ENCODE measurements at places on chromosomes 13 and 19. TPM values are rescaled to one million over a fixed set of nuclear protein-coding genes. Genes with fewer than 3 reads are reported as not detected.

DACH1 gene
- total RNA-seq, result 24.6 TPM

DNA sequence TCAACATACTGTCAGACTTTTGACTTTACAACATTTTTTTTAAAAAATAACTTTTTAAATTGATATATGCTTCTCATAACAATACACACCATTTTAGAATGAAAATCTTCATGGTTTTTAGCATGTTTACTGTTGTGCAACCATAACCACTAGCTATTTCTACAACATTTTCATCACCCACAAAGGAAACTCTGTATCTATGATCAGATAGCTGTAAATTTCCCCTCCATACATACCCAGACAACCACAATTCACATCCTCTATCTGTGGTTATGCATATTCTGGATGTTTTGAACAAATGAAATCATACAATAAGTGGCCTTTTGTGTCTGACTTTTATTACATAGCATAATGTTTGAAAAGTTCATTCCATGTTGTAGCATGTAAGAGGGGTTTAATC lies 1666.0 kb downstream of the EFNB2 start:
- no peaks in the 10 kb centered on the region for H3K27me3 ChIP-seq
- no peak overlapping the region for H3K27ac ChIP-seq
- DNase-seq, result no peak
- H3K4me3 ChIP-seq, result no peak overlapping the region
- no peaks in the 10 kb centered on the region for H3K4me1 ChIP-seq

IGFL3 gene
- not detected for total RNA-seq

GRCh38 chr13:31011193-31011860 lies 78.9 kb downstream of the TEX26 start:
- H3K4me1 ChIP-seq, result peaks cover 19% of the 10 kb centered on the region
- H3K27ac ChIP-seq, result no peak overlapping the region
- no peak for DNase-seq
- no peaks in the 10 kb centered on the region for H3K27me3 ChIP-seq
- H3K4me3 ChIP-seq, result no peak overlapping the region
- H3K36me3 ChIP-seq, result no peaks in the 10 kb centered on the region

ICAM1 gene
- total RNA-seq, result 0.14 TPM

GRCh38 chr13:113661509-113661908 lies 3.5 kb upstream of the ATP4B start:
- H3K36me3 ChIP-seq, result no peaks in the 10 kb centered on the region
- H3K27ac ChIP-seq, result no peak overlapping the region
- H3K27me3 ChIP-seq, result peaks cover 21% of the 10 kb centered on the region
- H3K4me1 ChIP-seq, result peaks cover under 1% of the 10 kb centered on the region

TTYH1 gene
- total RNA-seq, result 180 TPM

- peaks cover 4% of the 10 kb centered on the region for H3K4me1 ChIP-seq
- no peaks in the 10 kb centered on the region for H3K36me3 ChIP-seq
- no peak overlapping the region for H3K27ac ChIP-seq
- DNase-seq, result no peak
- H3K4me3 ChIP-seq, result peak overlapping the region; percentile 41
These were observed 900 bp downstream of the MCEMP1 start for GRCh38 chr19:7677669-7678311.

DNA sequence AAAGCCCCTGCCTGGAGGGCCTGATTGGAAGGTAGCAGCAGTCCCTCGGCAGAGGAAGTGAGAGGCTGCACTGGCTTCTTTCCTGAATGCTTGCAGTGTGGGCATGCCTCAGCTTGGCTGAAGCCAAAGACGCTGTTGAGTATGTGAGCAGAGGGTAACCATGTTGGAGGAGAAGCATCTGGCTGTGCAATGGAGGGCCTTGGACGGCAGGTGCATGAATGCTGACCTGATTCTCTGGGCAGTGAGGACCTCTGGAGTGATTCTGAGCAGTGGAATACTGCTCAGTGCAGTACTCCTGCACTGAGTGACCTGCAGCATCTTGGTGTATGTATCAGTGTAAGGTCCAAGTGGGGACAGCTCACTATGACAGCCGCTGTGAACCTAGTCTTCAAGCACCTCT lies 46.9 kb downstream of the SOX1 start:
- H3K4me1 ChIP-seq, result peaks cover 36% of the 10 kb centered on the region
- H3K27ac ChIP-seq, result no peak overlapping the region
- no peaks in the 10 kb centered on the region for H3K27me3 ChIP-seq

DNA sequence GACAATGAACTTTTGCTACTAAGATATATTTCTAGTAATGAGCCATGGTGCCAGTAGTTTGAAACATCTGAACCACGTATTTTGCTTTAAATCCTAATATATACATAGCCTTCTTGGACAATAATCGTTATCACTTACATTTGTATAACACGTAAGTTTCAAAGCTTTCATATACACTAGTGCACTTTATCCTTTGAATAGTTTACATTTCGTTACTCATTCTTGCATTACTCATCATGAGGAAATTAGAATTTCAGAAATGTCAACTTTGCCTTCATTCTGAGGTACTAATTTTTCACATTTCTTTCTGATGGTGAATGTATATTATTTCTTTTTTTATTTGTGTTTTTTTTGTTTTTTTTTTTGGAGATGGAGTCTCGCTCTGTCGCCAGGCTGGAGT lies 5.8 kb downstream of the KBTBD7 start:
- peaks cover 14% of the 10 kb centered on the region for H3K4me1 ChIP-seq
- H3K27ac ChIP-seq, result no peak overlapping the region
- no peak for DNase-seq

PSG7 gene
- total RNA-seq, result not detected

- no peaks in the 10 kb centered on the region for H3K36me3 ChIP-seq
- H3K27ac ChIP-seq, result no peak overlapping the region
- H3K27me3 ChIP-seq, result no peaks in the 10 kb centered on the region
- no peak overlapping the region for H3K4me3 ChIP-seq
These were observed 1308.2 kb downstream of the PCDH9 start for GRCh38 chr13:65921933-65922332.

GRCh38 chr19:16355293-16356043 lies 30.8 kb downstream of the KLF2 start:
- no peak for DNase-seq
- peaks cover 8% of the 10 kb centered on the region for H3K4me1 ChIP-seq
- H3K27ac ChIP-seq, result no peak overlapping the region
- H3K4me3 ChIP-seq, result no peak overlapping the region
- peaks cover 2% of the 10 kb centered on the region for H3K36me3 ChIP-seq

CDX2 gene
- total RNA-seq, result 2.4 TPM

- no peak for DNase-seq
- no peak overlapping the region for H3K4me3 ChIP-seq
- H3K4me1 ChIP-seq, result no peaks in the 10 kb centered on the region
- H3K36me3 ChIP-seq, result no peaks in the 10 kb centered on the region
These were observed 48.5 kb downstream of the TDRD12 start for GRCh38 chr19:32767951-32768679.

- no peak overlapping the region for H3K4me3 ChIP-seq
- no peaks in the 10 kb centered on the region for H3K36me3 ChIP-seq
- H3K27ac ChIP-seq, result no peak overlapping the region
- no peaks in the 10 kb centered on the region for H3K27me3 ChIP-seq
- H3K4me1 ChIP-seq, result no peaks in the 10 kb centered on the region
- DNase-seq, result no peak
These were observed 63.5 kb downstream of the C13orf42 start for GRCh38 chr13:51047434-51048165.

DNA sequence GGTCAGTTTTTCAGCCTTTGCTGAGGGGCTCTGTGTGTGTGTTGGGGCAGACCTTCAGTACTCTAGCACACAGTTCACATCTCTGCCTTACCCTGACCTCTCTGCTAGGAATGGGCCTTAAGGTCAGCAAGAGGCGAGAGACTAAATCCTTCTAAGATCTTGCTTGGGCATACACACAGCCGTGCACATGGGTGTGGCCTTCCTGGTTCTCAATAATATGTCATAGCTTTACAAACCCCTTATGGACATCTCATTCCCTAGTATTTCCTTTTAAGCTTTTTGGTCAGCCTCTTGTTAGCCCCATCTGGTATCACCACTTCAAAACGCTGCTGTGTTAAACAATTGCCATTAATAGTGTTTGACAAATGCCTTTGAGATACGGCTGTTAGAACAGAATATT lies 69.4 kb upstream of the SPATA13 start:
- no peak overlapping the region for H3K27ac ChIP-seq
- H3K36me3 ChIP-seq, result peaks cover 5% of the 10 kb centered on the region
- peaks cover 79% of the 10 kb centered on the region for H3K4me1 ChIP-seq
- no peak overlapping the region for H3K4me3 ChIP-seq
- no peaks in the 10 kb centered on the region for H3K27me3 ChIP-seq

DNA sequence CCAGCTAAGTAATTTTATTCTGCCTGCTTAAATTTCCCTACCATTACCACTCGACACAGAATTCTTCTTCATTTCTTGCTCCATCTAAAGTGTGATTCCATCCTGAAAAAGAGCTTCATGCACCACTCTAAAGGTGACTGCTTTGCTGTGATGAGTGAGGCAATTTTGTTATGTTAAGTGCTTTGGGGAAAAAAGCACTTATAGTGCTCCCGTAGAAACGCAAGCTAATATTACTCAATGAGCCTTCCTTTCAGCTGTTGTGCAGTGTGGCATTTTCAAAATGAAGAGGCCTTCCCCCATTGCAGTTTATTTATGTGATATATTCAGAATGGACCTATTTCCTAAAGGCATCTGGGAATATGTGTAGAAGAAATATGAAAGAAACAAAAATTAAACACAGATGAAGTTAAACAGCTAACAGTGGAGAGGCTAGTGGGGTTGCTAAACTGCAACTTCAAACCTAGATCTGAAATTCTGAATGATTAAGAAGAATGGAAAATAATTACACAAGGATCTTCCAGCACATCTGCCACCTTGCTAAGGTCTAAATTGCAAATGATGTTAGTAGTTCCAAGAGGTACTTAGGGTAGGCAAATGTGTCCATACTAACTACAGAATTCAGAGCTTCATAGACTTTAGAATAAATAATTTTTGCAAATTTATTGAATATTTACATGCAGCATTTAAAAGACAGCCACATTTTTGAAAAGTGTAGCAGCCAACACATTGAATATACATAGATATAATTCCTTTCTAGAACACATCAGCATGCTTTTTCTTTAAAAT lies 211.7 kb downstream of the DCT start:
- DNase-seq, result no peak
- H3K36me3 ChIP-seq, result peaks cover 2% of the 10 kb centered on the region
- no peaks in the 10 kb centered on the region for H3K27me3 ChIP-seq
- H3K27ac ChIP-seq, result no peak overlapping the region
- H3K4me1 ChIP-seq, result no peaks in the 10 kb centered on the region

SAFB2 gene
- 103 TPM for total RNA-seq

ZNF525 gene
- 6.9 TPM for total RNA-seq

DNA sequence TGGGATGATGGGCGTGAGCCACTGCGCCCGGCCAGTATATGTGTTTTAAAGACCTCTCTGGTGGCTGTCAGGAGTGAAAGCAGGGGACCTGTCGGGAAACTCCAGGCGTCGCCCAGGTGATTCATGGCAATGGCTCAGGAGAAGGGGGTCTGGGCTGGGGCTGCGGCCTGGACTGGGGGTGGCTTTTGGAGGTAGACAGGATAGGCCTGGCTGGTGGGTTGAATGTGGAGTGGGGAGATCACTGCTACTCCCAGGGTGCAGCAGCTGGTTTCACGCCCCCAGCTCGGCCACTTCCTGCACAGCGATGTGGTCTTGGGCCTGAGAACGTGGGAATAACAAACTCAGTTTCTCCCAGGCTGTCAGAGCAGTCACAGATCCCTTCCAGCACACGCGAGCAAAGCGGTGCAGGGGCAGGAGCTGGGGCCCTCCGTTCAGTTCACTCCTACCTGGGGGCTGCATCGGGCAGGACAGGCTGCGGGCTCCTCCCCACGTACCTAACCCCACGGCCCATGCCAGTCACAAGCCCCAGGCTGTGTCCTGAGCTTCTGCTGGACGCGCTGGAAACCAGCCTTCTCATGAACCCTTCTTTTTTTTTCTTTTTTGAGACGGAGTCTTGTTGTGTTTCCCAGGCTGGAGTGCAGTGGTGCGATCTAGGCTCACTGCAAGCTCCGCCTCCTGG lies 18.9 kb downstream of the KDM4B start:
- no peak for DNase-seq
- peaks cover 46% of the 10 kb centered on the region for H3K4me1 ChIP-seq
- H3K27me3 ChIP-seq, result no peaks in the 10 kb centered on the region
- H3K36me3 ChIP-seq, result peaks cover 3% of the 10 kb centered on the region

DNA sequence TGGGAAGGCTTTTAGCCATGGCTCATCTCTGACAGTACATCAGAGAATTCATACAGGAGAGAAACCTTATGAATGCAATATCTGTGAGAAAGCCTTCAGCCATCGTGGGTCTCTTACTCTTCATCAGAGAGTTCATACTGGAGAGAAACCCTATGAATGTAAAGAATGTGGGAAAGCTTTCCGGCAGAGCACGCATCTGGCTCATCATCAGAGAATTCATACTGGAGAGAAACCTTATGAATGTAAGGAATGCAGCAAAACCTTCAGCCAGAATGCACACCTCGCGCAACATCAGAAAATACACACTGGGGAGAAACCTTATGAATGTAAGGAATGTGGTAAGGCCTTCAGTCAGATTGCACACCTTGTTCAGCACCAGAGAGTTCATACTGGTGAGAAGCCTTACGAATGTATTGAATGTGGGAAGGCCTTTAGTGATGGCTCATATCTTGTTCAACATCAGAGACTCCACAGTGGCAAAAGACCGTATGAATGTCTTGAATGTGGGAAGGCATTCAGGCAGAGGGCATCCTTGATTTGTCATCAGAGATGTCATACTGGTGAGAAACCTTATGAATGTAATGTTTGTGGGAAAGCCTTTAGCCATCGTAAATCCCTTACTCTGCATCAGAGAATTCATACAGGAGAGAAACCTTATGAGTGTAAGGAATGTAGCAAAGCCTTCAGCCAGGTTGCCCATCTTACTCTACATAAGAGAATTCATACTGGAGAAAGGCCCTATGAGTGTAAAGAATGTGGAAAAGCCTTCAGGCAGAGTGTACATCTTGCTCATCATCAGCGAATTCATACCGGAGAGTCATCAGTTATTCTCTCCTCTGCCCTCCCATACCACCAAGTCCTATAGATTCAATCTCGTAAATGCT lies 10.7 kb downstream of the ZNF470 start:
- peaks cover 80% of the 10 kb centered on the region for H3K36me3 ChIP-seq
- no peaks in the 10 kb centered on the region for H3K4me1 ChIP-seq
- DNase-seq, result no peak
- no peak overlapping the region for H3K27ac ChIP-seq
- H3K27me3 ChIP-seq, result no peaks in the 10 kb centered on the region

TJP3 gene
- total RNA-seq, result not detected

DNA sequence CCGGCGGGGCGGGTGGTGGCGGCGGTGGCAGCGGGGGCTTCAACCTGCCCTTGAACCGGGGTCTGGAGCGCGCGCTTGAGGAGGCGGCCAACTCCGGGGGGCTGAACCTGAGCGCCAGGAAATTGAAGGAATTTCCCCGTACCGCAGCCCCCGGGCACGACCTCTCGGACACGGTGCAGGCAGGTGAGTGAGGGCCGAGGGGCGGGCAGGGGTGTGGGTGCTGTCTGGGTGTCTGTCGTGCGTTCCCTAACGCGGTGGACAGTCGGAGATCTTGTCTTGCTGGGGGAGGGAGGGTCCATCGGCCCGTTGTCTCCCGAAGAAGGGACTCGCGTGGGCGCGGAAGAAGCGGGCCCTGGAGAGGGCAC lies 533 bp downstream of the LRCH1 start:
- peaks cover 11% of the 10 kb centered on the region for H3K27me3 ChIP-seq
- peak overlapping the region; percentile 96 for H3K4me3 ChIP-seq
- peak overlapping the region; percentile 37 for H3K27ac ChIP-seq
- DNase-seq, result peak; percentile 16
- peaks cover 47% of the 10 kb centered on the region for H3K4me1 ChIP-seq
- no peaks in the 10 kb centered on the region for H3K36me3 ChIP-seq

Data from neural crest cell (in vitro differentiated cells).